ENCODE measurements at places on chromosomes 16 and 17.

DNA sequence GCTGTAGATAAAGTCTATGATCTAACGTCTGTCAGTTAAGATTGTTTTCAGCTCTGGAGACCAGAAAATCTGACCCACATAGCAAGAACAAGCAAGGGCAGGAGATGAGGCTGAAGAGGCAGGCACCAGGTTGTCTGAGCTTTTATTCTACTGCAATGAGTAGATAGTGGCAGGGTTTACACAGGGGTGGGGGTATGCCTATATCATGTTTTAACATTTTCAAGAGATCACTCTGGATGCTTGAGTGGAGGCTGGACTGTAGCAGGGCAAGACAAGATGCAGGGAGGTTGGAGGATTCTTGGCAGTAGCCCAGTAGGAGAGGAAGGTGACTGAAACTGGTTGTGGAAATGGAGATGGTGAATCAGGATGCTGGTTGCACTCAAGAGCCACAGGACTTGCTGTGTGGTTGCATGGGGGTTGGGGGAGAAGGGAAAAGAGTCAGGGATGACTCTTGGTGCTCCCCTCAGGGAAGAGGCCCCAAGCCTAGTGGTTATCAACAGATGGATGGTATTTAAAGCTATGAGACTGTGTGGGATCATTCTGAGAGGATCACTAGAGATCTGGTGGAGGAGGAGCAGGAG lies 143.1 kb upstream of the KCNJ18 start:
- H3K36me3 ChIP-seq = no peaks in the 10 kb centered on the region
- H3K27me3 ChIP-seq = peaks cover 6% of the 10 kb centered on the region
- no peak for DNase-seq
- H3K4me1 ChIP-seq = peaks cover 25% of the 10 kb centered on the region
- no peak overlapping the region for H3K27ac ChIP-seq

- H3K4me1 ChIP-seq = peaks cover 6% of the 10 kb centered on the region
- no peak overlapping the region for H3K4me3 ChIP-seq
- H3K27me3 ChIP-seq = no peaks in the 10 kb centered on the region
- H3K36me3 ChIP-seq = no peaks in the 10 kb centered on the region
Observed at GRCh38 chr17:75501378-75502071, 13.8 kb downstream of the CASKIN2 start.

DNA sequence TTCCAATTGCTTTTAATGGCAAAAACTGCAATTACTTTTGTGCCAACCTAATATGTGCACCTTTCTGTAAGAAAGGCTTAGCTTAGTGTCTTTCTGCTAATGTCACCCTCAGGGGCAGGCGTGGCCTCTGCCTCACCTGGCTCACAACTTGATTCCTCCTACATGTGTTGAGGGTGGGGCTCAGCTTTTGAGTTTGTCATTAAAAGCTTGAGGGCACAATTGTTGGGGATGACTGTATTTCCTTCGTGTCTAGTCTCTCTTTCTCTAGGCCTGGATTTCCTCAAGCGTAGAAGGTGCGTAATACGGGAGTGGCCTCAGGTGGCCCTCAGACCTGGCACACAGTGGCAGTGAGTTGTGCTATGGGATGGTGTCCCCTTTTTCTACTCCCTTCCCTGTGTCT lies 94.4 kb downstream of the CLEC16A start:
- DNase-seq = no peak
- no peaks in the 10 kb centered on the region for H3K27me3 ChIP-seq
- H3K27ac ChIP-seq = no peak overlapping the region
- no peaks in the 10 kb centered on the region for H3K4me1 ChIP-seq

DNA sequence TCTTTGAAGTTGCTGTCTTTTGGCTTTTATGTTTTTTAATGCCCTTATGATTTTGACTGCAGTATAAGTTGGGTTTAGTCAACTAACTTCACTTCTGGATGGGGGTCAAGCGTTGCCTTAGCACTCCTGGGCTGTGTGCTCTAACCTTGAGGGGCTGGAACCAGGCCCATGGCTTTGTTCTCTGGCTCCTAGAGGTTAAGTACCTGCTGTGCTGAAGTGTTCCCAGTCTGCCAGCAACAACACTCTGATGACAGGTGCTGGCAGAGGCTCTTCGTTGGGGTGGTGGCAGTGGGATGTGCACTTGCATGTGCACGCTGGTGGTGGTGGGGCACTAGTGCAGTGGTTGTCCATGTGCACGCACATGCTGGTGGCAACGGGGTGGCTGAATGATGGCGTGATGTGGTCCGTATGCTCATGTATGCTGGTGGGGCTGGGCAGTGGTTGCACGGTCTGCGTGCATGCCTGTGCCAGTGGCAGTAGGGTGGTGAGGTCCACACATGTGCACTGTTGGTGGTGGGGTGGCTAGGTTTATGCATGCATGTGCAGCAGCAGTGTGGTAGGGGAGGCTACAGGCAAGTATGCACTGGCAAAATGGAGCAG lies 447.8 kb upstream of the GOT2 start:
- no peaks in the 10 kb centered on the region for H3K27me3 ChIP-seq
- no peak overlapping the region for H3K4me3 ChIP-seq
- DNase-seq = no peak
- no peaks in the 10 kb centered on the region for H3K4me1 ChIP-seq
- no peak overlapping the region for H3K27ac ChIP-seq

DNA sequence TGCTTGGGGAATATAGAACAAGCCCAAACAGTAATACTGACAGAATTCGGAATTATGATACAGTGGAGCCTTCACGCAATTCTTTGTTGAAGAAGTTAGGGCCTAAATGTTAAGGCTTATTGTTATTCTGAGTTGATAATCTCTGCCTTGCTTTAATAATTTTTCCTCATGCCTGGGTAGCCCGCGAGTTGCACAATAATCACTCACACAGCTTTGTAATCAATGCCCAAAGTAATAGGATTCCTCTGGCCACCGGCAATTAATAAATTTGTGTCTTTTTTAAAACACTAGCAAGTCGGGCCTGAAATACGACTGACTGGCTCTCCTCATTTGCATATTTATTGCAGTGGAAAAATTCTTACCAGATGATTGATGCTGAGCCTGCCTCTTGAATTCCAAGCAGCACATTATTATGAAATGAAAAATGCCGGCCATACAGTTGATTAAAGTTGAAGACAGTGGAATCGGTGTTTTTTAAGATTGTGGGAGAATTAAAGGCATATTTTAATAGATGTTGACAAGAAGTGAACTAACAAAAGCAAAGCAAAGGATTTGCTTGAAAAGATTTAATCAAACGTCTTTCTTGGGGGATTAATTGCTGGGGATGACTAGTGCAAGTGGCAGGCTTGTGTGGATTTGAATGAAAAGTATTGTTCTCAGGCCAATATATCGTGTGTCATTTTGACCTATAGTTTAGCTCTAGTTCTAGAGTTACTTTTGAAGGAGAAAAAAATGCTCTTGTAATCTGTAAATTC lies 30.2 kb downstream of the AATF start:
- no peaks in the 10 kb centered on the region for H3K36me3 ChIP-seq
- no peaks in the 10 kb centered on the region for H3K4me1 ChIP-seq
- no peak for DNase-seq
- no peak overlapping the region for H3K4me3 ChIP-seq
- H3K27ac ChIP-seq = no peak overlapping the region

GRCh38 chr17:77734371-77735080 lies 224.0 kb upstream of the TNRC6C start:
- H3K27ac ChIP-seq = no peak overlapping the region
- H3K4me3 ChIP-seq = no peak overlapping the region

DNA sequence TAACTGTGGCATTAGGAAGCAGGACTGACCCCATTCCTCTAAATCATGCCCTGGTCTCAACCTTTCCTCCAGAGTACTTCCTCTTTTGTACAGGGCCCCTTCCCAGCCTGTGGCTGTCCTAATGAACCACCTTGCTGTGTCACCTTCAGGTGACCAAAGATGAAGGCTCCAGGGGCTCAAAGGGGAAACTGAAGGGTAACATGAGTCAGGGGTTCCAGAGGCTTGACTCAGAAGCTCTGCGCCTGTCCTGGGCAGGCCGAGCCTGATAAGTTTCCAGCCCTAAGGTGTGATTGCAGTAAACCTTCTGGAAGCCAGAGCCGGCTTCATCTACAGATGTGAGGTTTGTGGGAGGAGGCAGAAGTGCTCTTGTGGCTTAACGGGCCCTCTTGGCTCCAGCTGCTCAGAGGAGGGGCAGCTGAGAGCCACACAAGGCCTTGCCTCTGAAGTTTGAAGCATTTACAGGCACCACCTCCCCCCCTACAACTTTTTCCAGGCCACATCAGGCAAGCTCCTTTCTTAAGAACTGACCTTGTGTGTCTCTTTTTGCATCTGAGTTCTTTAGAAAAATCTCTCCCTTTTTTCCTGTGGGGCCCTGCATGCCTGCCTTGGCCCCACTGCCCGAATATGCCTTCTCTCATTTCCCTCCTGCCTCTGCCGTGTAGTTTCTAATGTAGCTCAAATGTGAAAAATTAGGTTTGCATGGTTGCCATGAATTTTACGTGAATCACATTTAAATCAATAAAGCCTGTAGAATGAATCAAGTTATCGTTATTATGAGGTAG lies 149.9 kb downstream of the CLEC16A start:
- no peak for DNase-seq
- H3K4me3 ChIP-seq = no peak overlapping the region
- H3K27ac ChIP-seq = no peak overlapping the region
- H3K27me3 ChIP-seq = no peaks in the 10 kb centered on the region
- H3K4me1 ChIP-seq = peaks cover 29% of the 10 kb centered on the region

- H3K27ac ChIP-seq = no peak overlapping the region
- H3K4me1 ChIP-seq = peaks cover 18% of the 10 kb centered on the region
- no peak overlapping the region for H3K4me3 ChIP-seq
- H3K27me3 ChIP-seq = no peaks in the 10 kb centered on the region
- H3K36me3 ChIP-seq = no peaks in the 10 kb centered on the region
Observed at GRCh38 chr16:67463691-67464090, 17.3 kb downstream of the ATP6V0D1 start.

DNA sequence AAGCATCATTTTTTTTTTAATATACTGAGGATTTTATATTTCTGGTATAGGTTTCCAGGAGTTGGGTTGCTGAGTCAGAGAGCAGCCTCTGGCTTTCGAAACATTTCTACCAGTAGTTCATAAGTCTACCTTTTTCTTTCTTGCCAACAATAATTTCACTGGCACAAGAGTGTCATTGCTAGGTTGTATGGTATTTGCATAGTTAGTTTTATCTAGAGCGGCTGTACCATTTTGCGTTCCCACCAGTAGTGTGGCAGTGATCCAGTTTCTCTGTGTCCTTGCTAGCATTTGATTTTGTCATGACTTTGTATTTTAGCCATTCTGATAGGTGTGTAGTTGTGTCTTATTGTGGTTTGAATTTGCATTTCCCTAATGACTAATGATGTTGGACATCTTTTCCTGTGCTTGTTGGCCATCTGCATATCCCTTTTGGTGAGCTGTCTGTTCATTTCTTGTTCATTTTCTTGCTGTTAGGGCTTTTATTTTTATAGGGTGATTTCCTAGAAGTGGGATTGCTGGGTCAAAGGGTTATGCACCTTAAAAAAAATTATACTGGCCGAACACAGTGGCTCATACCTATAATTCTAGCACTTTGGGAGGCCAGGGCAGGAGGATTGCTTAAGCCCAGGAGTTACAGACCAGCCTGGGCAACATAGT lies 39.9 kb downstream of the SNX29 start:
- no peaks in the 10 kb centered on the region for H3K4me1 ChIP-seq
- H3K27me3 ChIP-seq = no peaks in the 10 kb centered on the region
- H3K27ac ChIP-seq = no peak overlapping the region
- no peaks in the 10 kb centered on the region for H3K36me3 ChIP-seq
- no peak overlapping the region for H3K4me3 ChIP-seq

DNA sequence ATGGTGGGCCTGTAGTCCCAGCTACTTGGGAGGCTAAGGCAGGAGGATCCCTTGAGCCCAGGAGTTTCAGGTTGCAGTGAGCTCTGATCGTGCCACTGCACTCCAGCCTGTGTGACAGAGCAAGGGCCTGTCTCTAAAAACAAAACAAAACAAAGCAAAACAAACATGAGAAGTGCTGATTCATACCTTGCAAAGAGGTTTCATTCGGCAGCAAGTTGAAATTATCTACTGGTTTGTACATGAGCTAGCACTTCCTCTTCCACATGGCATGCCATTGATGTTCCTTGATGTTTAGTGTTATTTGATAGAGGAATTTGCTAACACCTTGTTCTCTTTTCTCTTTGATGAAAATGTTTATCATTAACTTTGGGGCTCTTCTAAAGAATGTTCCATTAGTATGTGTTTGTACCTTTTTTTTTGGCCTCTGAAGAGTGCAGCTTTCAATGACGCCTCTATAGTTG lies 50.6 kb downstream of the SPECC1 start:
- no peak for DNase-seq
- no peak overlapping the region for H3K4me3 ChIP-seq
- no peak overlapping the region for H3K27ac ChIP-seq
- H3K27me3 ChIP-seq = no peaks in the 10 kb centered on the region
- H3K4me1 ChIP-seq = no peaks in the 10 kb centered on the region

DNA sequence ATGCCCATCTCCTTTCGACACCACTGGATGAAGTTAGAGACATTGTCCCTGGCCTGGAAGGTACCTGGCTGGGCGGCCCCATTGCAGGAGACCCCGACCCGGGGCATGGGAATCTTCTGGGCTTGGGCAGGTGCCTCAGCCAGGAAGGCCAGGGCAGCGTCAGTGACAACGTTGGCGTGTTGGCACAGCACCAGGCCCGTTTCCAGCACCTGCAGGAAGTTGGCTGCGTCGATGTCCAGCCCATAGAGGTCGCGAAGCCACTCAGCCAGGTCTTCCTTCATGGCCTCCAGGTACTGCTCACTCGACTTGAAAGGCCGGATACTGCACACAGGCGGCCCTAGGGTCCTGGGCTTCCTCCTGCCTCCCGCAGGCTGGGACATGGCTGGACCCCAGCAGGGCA lies 568 bp downstream of the GAS2L2 start:
- H3K27ac ChIP-seq = no peak overlapping the region
- H3K4me3 ChIP-seq = no peak overlapping the region
- H3K27me3 ChIP-seq = peaks cover 35% of the 10 kb centered on the region

- no peaks in the 10 kb centered on the region for H3K27me3 ChIP-seq
- H3K4me1 ChIP-seq = peaks cover 31% of the 10 kb centered on the region
Observed at GRCh38 chr17:77867308-77867781, 91.2 kb upstream of the TNRC6C start.

DNA sequence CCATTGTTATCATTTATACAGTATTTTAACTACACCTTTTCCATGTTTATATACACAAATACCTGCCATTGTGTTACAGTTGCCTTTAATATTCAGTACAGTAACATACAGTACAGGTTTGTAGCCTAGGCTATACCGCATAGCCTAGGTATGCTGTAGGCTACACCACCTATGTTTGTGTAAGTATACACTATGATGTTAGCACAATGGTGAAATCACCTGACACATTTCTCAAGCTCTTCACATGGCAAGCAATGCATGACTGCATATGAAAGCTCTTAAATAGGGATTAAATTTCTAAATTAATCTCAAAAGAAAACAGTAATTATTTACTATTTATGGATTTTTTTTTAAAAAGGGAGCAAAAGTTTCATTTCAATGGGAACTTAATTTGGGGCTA lies 12.0 kb downstream of the LRRC37B start:
- no peaks in the 10 kb centered on the region for H3K27me3 ChIP-seq
- peaks cover 4% of the 10 kb centered on the region for H3K4me1 ChIP-seq
- DNase-seq = no peak
- H3K27ac ChIP-seq = no peak overlapping the region
- no peaks in the 10 kb centered on the region for H3K36me3 ChIP-seq

- no peaks in the 10 kb centered on the region for H3K36me3 ChIP-seq
- H3K27ac ChIP-seq = no peak overlapping the region
- no peak for DNase-seq
- H3K27me3 ChIP-seq = no peaks in the 10 kb centered on the region
- no peak overlapping the region for H3K4me3 ChIP-seq
Observed at GRCh38 chr17:64216000-64216337, 47.1 kb downstream of the TEX2 start.

GRCh38 chr17:78210111-78210510 lies 3.9 kb upstream of the BIRC5 start:
- no peaks in the 10 kb centered on the region for H3K36me3 ChIP-seq
- peaks cover 6% of the 10 kb centered on the region for H3K4me1 ChIP-seq
- no peak overlapping the region for H3K27ac ChIP-seq
- H3K27me3 ChIP-seq = no peaks in the 10 kb centered on the region

All from CD8-positive, alpha-beta memory T cell (primary cell).